ENCODE measurements at places on chromosomes 7 and 10.
A peak's percentile ranks its signal among the peaks of the same experiment; 100 is the strongest.

- no peak for DNase-seq
Measured at GRCh38 chr10:11357439-11357838, 254.0 kb downstream of the USP6NL start.

DNA sequence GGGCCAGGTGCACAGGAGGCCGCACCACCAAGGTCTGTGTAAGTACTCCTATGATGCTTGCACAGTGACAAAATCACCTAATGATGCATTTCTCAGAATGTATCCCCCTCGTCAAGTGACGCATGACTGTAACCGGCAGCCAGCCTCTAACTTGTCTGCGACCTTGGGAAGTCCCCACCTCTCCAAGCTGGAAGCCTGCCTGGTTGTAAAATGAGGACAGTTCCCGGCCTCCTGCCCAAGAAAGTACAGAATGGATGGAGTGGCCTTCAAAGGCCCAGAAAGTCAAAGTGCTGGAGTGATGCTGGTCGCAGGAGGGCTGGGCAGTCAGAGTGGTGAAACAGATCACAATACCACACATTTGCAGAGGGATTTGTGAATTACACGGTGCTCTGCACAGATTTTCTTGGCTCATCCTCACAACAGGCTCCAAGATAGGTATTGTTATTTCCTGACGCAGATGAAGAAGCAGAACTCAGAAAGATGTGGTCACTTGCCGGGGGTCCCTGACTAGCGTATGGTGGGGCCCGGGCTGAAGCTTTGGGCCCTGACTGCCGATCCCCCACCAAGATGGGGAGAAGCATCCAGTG is 22.8 kb downstream of the SPOCK2 start:
- DNase-seq: no peak

DNA sequence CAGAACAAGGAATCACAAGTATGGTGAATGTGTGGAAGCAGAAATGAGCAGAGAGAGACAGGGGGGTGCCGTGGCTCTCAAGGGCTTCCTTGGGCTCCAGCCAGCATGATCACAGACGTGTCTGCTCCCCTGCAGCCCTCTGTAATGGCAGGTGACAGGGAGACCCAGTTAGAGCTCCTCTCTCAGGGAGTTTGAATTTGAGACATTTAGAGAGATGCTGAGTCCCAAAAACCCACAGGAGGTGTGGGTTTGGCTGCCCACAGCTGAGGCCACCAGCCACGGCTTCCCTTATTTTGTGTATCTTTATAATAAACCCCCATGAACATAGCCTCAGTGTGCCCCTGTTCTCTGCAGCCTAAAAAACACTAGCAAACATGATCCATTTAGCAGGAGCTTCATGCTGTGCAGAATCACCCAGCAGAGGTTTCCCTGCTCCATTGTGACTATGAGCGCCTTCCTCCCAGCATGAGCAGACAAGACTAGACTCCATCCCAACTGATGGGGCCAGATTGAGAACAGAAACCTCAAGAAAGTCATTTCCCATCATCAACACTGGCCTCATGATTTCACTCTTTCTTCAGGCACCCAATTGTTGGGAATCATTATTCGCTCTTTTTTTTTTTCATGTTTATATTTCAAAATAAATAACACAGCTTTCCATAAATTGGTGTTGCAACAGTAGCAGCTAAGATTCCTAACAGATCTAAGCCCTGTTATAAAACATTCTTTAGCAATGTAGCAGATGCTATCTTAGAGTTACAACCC is 13.4 kb downstream of the NOD1 start:
- no peak for DNase-seq

- DNase-seq: no peak
Measured at GRCh38 chr10:98858525-98858924, 377.1 kb downstream of the HPSE2 start.

GRCh38 chr10:80540981-80541750 is 3.5 kb downstream of the SH2D4B start:
- no peak for DNase-seq

- DNase-seq: peak; percentile 70
Measured at GRCh38 chr10:124588736-124589490, 127.3 kb downstream of the LHPP start.

DNA sequence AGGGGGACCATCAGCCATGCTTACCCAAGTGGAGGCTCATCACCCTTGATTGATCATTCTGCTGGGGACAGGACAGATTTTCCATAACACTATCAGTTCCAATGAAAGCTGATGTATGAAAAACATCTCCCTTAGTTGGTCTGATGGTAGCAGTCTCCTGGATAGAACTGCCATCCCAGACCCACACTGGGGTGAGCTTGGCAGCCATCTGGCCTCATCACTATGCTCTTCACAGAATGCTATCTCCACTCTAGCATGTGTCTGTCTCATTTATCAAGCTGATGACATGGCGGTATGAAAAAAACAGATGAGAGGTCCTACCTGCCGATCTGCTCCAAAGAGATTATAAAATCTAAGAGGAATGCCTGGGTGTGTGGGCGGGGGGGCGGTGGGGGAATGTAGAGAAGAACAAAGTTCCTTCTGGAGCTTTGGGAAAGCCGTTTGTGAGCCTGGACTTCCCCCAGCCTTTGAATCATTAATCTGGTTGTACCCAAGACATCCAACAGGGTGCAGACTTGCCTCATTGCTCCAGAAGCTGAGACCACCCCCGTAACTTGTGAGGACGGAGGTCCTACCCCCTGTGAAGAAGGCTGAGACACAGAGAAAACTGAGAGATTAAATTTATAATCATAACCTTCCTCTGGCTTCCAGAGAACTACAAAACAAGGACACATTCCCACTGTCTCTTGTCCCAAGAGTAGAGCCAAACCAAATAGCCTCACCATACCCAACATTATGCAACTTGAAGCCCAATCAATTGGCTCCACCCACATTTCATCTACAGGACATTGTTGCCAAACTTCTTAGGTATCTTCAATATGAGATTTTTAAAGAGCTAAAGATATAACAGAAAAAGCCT is 340.8 kb downstream of the KCNMA1 start:
- no peak for DNase-seq

- DNase-seq: no peak
Measured at GRCh38 chr7:128405471-128406313, 4.1 kb downstream of the IMPDH1 start.

DNA sequence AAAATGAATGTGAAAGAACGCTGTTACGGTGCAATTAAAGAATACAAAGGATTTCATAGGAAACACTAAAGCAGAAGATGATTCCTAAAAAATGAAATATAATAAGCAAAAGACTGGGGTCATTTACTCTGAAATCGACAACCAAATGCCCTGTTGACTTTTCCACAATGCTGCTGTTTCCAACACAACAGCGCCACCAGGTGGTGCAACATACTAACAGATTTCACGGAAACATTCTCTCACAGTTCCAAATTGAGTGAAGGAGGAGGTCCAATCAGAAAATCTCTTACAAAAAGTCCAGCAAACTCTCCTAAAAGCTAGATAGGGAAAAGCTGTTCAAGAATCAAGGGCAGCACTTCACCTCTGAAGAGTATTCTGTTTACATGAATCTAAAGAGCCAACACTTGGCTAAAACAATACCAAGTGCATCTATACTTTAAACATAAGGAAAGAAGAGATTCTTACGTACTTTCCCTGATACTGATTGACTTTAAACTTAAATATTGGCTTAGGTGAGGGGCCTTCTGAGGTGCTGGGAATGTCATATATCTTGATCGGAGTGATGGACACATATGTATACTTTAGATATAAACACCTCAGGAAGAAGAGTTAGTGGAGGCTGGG is 55.9 kb downstream of the UPF2 start:
- DNase-seq: peak; percentile 77

DNA sequence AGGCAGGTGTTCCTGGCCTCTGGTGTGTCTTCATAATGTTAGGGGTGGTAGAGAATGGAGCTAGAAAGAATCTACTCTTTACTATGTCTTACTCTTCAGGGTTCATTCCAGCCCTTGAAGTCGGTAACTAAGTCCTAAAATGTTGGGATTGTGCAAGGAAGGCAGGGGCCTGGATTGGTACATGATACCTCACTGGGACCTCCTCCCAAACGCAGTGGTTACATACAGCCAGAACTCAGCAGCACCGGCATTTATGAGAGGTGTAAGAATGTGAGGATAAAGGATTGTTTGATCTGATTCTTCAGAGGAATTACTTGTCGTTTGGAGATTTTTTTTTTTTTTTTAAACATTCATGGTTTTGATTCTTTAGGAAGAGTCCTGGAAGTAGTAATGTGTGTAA is 6.9 kb downstream of the COMTD1 start:
- no peak for DNase-seq

DNA sequence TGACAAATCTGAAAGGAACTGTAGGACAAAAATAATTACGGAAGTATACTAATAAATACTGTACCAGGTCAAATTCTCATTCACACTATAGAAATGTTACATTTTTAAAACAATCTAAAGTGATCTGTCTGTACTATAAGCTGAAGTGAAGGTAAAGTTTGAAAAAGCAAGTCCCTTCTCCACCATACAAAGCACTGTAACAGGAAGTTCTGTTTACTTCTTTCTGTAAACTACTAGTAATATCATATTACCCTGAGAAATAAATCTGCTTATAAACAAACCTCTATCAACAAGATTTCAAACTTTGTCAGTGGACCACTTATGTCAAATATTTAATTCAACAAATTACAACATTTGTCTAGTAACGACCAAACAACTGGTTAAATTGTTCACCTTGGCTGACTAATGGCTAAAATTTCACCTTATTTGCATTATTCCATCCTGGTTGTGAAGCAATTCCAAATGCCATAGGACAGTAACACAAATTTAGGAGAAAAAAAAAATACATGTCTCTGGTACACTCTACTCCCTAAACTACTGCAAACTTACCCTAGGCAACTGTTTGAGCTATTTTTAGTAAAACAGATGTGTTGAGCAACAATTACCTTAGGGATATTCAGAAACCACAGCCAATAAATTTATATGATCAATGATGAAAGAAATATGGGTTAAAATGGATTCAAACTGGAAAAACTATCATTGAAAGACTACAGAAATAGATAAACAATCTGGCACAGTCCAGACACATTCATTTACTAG is 126.0 kb downstream of the NRBF2 start:
- no peak for DNase-seq

DNA sequence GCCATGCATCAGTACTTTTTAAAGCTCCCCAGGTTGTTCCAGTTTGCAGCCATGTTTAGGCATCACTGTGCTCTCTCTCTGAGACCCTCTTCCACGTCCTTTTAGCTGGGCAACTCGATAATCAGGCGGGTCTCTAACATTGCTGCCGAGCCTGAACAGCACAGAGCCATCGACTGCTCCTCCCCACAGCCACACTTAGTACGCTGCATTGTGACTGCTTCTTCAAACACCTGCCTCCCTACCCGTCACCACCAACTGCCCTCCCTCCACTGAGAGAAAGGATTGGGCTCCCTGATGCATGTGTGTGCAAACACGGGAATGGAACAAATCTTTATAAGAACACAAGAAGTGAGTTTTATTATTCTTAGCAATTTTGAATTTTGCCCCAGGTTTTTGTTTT is 11.4 kb upstream of the TACR2 start:
- DNase-seq: no peak

DNA sequence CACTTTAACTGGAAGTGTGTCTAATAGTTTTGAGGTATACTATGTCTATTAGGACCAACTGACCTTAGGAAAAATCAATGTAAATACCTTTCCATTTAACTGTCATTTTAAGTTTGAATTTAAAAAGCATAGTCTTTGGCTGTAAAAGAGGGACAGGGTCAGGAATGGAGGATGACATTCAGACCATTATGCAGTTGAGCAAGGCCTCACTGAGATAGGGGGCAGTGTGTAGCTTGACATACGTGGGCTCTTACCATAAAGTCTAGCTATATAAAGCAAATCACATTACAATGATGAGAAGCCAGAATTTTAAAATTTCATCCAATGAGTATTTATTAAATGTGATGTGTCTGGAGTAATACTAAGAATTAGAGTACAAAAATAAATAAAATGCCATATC is 17.9 kb downstream of the PALS2 start:
- no peak for DNase-seq

GRCh38 chr7:16203065-16203464 is 218.3 kb downstream of the CRPPA start:
- no peak for DNase-seq

DNA sequence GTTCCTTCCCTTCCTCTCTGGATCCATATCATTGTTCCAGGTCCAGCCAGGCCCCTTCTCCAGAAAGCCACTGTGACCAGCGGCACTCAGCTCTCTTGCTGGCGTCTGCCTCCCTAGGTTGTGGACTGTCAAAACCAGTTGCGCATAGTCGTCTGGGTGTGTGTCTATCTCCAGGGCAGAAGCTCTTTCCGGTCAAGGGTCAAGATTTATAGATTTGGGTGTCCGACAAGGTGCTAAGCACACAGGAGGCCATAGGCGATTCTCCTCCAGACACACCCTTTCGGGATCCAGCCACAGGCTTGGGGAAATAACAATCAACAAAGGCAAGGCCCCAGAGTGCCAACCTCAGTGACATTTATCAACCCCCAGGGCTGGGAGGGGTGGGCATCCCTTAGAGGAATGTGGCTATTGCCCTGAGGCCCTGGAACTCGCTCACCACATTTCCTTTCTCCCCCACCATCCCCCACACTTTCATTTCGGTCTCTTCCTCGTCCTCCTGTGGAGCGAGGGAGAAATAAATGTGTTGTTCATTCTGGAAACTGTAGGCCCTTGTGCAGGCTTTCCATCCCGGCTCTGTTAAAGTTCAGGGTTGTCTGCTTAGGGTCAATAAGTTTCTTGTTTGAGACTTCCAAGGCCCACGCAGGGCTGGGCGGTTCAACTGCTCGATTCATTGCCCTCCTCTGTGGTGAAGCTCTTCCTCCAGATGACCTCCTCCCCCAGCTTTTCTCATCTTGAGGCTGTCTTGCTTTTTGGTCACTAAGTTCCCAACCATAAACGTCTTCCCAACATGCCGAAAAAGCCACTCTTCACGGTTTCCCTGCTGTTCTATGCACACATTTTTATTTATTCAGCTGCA is 57.9 kb downstream of the AFAP1L2 start:
- DNase-seq: no peak

DNA sequence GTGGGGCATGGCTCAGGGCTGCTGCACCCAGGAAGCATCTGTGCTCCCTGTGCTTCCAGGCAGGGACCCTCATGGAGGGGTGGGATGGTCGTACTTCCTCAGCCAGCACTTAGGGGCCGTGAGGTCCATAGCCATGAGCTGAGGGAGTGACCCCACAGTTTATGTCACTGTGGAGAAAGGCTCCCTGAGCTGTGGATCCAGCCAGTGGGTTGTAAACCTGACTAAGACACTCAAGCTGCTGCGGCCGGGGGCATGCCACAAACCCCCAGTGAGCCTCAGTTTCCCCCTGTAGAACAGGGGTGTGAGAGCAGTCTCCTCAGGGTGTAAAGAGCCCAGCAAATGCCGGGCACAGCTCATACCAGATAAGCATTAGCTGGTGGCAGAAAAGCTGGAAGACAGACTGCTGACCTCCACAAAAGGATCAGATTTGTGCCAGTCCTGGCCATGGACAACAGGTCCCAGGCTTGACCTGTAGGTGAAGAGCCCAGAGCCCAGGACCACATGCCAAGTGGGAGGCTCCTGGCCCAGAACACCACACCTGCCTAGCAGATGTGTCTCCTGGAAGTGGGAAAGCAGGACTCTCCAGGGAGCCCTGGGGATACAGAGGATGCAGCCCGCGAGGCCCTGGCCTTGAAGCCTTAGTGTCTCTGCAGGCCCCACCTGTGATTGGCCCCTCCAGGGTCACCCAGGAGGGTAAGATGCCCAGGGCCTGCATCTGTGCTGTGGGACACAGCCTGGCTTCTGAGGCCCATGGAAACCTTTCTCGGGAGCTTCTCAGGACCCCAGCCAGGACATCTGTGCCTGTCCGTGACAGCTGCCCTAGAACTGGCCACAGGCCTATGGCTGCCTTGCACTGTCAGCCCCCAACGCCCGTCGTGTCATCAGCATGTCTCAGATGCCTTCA is 78.1 kb upstream of the RET start:
- DNase-seq: no peak

GRCh38 chr7:78620920-78621319 is 822.3 kb downstream of the PHTF2 start:
- no peak for DNase-seq

Data from ureter (tissue), 1 donor.